NCI-H1930 (cell line): ENCODE measurements at places on chromosomes 5 and 9.
A peak's percentile ranks its signal among the peaks of the same experiment; 100 is the strongest.

GRCh38 chr9:88716596-88717290, 181.8 kb downstream of the NXNL2 start:
- DNase-seq, result no peak

DNA sequence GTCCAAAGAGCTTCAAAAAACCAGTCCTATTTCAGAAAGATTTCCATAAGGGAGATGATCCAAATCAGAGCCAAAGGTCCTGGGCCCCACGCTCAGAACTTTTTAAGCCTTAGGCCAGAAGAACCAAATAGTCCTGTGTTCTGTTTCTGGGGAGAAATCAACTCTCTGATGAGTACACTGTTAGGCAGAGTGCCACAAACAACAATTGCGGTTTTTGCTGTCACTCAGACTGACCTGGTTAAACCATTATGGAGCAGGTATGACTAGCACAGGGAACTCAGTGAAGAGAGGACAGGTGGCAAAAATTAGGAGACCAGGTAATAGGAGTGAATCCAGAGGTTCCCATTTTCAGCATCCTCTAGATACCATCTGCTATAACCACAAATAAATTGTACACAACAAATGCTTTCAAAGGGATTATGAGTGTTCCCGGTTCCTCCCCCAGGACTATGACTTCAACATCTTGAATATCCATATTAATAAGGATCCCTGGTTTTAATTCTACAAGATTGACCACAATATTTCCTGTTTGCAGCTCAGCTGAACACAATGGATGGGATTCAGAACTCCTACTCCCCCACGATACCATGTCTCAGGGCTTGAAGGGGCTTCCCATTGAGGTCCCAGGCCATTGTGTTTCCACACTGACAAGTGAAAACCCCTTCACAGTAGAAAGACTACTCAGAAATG, 52.1 kb upstream of the FREM1 start:
- no peak for DNase-seq

DNA sequence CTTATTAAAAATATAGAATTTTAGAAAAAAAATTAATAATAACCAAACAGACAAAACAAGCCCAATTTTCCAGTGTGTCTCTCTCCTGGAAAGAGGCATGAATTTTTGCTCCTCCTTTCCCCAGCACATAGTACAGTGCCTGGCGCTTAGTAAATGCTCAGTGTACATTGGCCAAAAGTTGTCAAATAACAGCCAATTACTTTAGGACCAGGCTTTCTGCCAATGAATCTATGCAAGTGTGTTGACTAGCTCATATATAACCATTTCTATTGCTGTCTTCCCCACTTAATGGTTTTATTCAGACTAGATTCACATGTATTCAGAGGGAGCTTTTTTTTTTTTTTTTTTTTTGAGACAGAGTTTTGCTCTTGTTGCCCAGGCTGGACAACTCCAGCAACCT, 120.1 kb upstream of the CD180 start:
- DNase-seq, result no peak

DNA sequence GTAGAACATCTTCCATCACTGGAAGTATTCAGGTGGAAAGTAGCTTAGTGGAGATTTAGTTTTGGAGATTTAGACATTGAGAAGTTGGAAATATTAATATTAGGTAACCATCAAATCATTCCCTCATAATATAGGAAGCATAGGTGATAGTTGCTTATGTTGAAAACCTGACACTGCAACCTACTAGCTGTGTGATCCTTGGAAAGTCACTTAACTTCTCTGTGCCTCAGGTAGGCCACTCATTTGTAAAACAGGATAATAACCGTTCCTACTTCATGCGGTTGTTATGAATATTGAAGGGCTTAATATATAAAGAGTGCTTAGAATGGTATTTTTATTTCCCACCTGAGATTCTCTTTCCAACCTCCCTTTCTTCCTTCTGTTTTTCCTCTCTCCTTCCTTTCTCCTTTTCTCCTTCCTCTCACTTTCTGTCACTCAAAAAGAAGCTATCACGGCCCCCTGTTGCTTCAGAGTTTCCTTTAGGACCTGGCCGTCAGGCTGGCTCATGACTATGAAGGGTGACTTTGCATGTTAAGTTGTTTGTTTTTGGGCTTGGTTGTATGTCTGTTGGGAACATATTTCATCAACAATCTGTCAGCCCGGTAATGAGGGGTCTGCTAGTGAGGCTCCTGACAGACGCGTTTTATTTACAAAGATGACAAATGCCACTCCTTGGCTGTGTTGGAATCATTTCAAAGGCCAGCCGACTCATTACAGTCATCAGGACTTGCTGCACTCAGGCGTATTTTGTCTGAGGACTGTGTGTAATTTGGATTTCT, 31.0 kb downstream of the DOCK2 start:
- no peak for DNase-seq

DNA sequence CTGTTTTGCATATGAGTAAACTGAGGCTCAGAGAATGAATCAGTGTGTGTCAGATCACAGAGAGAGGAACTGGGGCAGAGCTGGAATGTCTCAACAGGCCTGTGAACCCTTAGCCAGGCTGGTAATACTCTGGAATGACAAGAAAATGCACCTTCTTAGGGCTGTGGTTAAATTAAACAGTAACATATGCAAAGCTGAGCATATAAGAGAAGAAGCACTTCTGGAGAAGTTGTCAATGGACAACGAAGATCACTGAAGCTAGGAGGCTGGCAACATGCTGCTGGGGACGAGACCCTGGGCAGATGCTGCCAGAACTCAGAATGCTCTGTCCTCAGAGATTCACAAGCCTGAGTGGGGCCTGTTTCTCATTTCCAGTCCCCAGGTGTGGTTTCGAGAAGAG, 64.6 kb upstream of the EPB41L4B start:
- DNase-seq, result no peak

- no peak for DNase-seq
Observed at GRCh38 chr5:144131261-144131660, 39.2 kb downstream of the YIPF5 start.

GRCh38 chr5:100026606-100027005, 508.6 kb upstream of the FAM174A start:
- no peak for DNase-seq

DNA sequence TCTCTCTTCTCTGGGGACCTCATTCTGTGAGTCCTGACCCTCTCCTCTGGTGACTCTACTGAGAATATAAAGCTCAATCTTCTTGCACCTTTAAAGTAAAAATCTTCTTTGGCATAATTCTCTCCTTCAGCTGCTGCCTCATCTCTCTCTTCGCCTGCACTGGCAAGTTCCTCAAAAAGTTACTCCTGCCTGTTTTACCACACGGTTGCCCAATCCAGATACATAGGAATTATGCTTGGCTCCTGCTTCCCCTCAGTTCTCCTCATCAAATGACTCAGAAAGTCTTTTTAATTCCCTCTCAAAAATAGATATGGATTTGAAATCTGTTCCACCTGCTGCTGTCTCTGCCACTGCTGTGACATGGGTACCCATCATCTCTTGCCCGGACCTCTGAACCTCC, 14.4 kb upstream of the HRCT1 start:
- DNase-seq, result no peak

GRCh38 chr5:150075806-150076205, 10.5 kb downstream of the CSF1R start:
- DNase-seq, result no peak

- no peak for DNase-seq
Observed at GRCh38 chr5:126633552-126633951, 32.8 kb downstream of the PHAX start.

DNA sequence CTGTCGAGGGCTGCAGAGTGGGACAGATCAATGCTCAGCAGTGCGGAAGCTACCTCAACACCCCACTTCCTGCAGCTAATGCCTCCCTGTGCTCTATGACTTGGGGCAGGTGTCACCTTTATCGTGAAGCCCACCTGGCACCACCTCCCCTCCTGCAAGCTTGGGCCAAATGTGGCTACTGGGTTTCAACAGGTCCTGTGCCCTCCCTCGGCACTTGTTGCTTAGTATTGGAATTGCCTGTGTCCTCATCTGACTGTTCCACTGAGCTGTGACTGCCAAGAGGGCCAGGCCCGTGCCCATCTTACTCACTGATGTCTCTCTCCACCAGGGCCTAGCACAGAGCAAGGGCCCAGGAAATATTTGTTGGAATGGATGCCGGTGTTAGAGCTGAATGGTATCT, 9.4 kb downstream of the SLC27A4 start:
- DNase-seq, result no peak

GRCh38 chr9:4985386-4986266, 554 bp downstream of the JAK2 start:
- no peak for DNase-seq

DNA sequence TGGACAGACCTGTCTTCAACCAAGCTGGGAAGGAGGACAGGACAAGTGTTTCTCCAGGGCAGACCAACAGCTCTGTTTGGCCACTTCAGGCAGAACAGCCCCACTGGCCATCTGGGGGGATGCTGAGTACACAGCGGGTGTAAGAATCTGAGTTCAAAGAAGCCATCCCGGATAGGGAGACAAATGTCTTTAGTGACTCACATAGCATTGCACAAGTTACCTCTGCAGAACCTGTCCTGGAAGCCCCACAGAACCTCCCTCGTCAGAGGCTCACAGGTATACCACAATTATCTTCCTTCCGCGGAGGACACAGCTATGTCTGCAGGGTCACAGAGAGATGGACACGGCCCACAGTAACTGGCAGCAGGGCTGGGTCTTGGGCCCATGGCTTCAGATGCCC, 2.0 kb downstream of the OR2V2 start:
- no peak for DNase-seq

DNA sequence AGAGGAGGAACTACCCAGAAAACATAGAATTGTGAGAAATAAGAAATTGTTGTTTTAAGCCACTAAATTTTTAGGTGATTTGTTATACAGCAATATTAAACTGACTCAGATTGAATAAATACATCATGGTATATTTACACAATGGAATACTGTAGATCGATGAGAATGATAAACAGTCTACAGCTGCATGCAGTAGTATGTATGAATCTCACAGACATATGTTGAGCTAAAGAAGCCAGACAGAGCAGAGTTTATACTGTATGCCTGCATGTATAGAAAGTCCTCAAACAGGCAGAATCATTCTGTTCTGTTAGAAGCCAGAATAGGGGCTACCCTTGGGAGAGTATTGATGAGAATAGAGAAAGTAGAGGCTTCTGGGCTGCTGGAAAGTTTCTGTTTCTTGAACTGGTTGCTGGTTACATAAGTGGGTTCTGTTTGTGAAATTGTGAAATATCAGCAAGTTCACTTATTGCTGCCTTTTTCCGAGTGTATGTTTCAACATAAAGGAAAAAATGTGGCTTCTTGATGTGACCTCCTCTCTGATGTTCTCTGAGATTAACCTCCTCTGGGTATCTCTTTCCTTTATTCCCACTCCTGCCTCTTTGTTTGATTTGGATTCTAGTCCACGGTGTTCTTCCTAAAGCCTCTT, 9.6 kb downstream of the KIAA1958 start:
- DNase-seq, result no peak

GRCh38 chr5:150545246-150545645, 37.3 kb downstream of the NDST1 start:
- no peak for DNase-seq

- no peak for DNase-seq
Observed at GRCh38 chr5:1239505-1240251, 14.5 kb downstream of the SLC6A18 start.

DNA sequence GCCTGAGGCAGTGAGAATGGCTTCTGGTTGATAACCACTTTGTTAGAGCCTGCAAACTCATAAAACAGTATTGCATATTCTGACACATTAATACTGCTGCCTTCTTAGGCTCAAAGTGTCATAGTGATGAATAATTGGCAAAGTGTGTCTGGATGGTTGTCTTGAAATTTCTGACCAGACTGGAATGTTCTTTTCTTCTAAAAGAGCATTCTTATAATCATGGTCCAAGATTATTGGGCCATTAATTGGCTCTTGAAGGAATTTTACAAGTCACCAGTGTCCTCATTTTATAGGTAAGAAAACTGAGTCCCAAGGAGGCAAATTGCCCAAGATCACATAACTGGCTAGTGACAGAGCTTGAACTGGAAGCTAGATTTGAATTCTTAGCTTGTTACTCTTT, 111.7 kb downstream of the PCSK1 start:
- DNase-seq, result no peak

GRCh38 chr5:110846398-110847001, 107.7 kb downstream of the SLC25A46 start:
- no peak for DNase-seq

DNA sequence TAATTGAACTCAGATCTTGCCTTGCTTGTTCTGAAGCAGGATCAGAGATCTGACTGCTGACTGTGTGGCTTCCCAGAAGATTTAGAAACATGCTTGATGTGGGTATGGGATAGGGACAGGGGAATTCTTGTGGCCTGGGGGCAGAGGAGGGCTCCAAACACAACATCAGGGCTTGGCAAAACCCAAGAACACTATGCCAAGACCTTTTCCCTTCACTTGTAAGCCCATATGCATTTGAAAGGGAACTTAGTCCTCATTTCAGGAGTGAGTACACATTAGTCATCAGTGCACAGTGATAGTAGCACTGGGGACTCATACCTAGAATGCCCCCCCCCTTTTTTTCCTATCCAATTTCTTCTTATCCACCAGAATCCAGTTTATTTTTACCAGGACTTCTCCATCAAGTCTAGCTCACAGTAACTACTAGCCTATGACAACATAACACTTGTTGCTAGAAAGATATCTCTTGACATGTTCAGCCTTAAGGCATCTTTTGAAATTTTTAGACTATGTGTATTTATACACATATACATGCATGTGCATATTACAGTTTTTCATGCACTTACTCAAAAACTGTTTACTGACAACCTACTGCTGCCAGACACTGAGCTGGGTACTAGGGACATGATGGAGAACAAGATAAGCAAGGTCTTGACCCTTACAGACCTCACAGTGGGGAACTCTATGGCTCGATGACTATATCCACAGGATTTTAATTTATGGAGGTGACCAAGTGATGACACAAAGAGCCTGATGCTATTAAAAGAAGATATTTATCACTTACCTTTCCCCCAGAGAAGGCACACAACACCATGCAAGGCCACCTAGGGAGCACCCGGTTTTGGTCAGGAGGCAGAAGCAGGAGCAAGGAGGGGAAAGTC, 158.3 kb upstream of the MAP3K1 start:
- DNase-seq, result no peak

DNA sequence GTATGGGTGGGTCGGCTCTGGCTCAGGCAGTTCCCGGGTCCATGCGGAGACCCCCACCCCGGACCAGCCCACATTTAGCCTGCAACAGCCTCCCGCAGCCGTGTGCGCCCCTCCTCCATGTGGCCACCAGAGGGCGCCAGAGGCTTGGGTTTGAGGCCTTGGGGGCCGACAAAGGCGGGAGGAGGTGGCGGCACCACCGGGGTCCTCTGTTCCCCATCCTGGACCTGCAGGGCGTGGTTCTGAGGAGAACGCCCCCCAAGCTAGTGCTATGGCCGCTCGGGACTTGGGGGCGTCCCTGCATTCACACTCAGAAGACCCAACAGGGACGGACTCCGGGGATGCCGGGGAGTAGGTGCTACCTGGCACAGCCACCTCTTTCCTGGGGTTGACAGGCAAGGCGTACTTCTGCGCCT, 16.5 kb downstream of the ASS1 start:
- DNase-seq, result peak; percentile 52

DNA sequence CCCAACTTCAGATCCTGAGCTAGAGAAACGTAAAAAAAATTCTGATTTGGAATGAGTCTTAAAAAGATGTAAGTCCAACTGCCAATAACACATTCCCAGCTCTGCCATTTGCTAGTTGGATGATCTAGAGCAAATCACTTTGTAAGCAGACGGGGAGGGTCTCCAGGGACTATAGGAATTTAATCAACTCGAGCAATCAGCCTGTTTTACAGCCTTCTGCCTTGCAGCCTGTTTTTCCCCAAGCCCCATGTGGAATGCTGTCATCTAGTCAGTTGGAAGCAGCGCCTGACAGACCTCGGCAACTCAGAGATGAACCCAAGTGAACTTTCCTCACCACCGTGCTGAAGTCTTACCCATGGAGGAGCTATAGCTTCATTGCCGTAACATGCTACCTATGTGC, 34.8 kb upstream of the HRH2 start:
- DNase-seq, result no peak
